ENCODE measurements at places on chromosomes 4 and X.
A peak's percentile ranks its signal among the peaks of the same experiment; 100 is the strongest.

DNA sequence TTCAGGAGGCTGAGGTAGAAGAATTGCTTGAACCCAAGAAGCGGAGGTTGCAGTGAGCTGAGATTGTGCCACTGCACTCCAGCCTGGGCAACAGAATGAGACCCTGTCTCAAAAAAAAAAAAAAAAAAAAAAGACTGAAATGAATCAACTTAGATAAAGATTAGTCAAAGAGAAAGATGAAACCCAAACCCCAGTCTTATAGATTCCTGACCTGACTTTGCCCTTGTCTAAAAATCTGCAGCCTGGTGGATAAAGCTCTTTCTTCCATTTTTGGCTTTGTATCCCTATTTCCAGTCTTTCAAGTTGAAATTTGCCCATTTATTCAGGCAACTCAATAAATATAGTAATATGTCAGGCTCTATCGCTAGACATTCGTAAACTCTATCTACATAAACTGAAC is 39.3 kb upstream of the SPINK2 start:
- no peak for DNase-seq

DNA sequence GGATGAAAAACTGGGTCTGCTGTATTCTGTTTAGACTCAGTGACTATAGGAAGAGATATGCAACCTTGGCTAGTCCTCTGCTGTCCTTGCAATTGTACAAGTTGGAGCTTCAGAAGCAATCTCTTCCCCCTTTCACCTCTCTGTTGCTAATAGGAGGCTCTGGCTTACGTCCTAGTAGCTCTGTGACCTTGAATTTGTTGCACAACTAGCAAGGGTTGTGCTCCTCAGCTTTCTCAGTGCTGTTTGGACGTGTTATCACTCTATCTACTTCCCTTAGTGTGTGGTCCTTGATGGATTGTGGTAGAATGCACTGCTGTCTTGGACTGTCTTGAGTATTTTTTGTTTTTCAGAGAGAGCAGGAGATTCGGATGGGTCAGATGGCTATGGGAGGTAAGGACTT is 3.4 kb upstream of the ITGB1BP2 start:
- DNase-seq, result no peak

DNA sequence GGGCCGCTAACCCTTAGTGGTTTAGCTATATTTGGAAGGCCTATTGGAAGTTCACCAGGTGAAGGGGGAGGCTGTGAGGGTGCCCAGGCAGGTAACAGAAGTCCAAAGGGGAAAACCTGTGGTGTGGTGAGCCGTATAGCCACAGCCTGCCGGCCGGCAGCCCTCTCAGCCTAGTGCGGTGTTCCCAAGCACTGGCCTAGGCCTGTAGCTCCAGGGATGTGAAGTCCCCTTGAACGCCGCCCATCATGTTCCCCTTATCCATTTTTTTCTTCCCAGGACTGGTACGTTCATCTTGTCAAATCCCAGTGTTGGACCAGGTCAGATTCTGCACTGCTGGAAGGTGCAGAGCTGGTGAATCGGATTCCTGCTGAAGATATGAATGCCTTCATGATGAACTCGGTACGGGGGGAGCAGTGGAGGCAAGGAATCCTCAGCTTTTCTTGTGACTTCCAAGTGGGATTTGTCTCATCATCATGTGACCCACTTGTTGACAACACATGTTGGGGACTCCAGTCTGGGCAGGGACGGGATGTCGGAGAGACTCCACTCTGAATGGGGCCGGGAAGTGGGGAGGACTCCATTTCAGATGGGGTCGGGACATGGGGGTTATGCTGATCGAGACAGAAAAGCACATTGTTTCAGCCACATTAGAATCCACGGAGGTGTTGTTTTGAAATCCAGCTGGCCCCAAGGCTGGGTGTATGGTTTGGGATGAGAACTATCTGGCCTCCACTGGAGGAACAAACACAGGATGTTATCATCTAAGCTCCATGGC is 39.2 kb upstream of the MSANTD1 start:
- no peak for DNase-seq

DNA sequence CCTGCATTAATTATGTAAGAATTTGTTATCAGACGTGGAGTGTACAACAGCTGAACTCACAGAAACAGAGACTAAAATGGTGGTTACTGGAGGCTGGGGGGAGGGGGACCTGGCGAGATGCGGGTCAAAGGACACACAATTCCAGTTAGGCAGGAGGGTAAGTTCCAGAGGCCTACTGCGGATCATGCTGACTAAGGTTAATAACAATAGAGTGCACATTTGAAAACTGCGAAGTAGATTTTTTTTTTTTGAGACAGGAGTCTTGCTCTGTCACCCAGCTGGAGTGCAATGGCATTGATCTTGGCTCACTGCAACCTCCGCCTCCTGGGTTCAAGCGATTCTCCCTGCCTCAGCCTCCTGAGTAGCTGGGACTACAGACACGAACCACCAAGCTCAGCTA is 7.6 kb downstream of the AGA start:
- no peak for DNase-seq

DNA sequence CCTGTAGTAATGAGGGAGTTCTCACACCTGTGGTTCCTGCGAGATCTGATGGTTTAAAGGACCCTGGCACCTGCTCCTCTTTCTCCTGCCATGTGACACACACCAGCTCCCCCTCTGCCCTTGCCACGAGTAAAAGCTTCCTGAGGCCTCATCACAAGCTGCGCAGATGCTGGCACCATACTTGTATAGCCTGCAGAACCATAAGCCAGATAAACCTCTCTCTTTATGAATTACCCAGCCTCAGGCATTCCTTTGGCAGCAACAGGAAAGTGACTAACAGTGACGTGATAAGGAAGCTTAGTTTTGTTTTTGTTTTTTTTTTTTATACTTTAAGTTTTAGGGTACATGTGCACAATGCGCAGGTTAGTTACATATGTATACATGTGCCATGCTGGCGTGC is 130.9 kb downstream of the AFAP1 start:
- DNase-seq, result no peak

DNA sequence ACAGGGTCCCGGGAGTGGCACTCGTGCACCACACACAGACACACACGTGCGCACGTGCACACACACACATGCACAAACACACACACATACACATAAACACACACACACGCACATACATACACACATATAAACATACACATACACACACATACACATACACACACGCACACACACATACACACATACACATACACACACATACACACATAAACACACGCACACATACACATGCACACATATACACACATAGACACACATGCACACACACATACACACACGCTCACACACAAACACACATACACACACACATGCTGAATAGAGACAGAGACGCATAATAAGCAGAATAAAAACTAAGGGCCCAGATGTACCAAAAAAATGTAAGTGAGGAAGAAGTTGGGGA is 332.2 kb upstream of the CXorf51B start:
- no peak for DNase-seq

DNA sequence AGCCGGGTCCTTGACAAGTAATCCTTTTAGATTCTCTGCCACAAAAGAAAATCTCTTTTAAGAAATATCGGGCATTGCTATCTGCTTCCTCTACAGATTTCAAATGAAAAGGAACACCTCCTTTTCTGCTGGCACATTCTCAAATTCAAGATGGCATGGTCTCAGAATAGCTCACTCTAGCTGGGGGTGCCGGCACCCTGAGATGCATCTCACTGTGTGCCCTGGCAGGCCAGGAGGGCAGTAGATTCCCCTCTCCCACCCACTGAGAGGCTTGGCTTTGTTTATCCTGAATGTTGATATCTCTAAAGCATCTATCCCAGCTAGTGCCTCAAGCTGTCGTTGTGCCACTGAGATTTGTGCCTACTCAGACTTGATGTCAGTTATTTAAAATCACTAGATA is 319.5 kb downstream of the ARHGAP10 start:
- no peak for DNase-seq

DNA sequence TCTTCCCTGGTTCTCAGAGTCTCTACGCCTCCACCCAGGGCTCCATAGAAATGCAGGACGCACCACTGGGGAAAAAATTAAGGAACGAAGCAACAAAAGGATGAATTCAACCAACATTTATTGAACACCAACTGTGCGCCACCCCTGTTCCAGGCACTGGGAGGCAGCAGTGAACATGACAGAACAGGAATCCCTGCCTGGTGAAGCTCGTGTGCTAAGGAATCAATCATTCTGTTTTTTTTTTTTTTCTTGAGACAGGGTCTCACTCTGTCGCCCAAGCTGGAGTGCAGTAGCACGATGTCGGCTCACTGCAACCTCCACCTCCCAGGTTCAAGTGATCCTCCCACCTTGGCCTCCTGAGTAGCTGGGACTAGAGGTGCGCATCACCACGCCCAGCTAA is 1.9 kb upstream of the FTSJ1 start:
- no peak for DNase-seq

DNA sequence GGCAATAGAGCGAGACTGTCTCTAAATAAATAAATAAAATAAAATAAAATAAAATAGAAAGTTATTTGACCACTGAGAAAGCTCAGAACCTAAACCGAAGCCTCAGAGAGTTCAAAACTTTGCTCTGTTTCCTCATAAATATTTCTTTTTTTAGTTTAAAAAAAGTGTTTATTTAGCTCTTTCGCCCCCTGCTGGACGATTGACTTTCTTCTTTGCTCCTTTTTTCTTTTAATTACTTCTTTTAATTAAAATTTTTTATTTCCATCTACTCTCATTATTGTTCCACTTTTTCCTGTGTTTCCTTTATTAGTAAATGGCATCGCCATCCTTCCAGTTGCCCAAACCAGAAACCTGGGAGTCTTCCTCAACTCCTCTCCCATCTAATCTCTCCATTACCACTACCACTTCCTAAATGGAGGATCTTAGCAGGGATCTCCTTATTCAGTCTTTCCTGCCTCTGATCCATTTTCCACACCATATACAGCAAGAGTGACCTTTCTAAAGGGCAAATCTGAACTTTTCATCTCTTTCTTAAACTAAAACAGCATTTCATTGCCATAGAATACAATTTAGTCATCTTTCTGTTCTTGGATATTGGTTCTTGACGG is 728 bp upstream of the IL13RA2 start:
- no peak for DNase-seq

GRCh38 chr4:86376850-86377249 is 17.0 kb upstream of the MAPK10 start:
- peak; percentile 57 for DNase-seq

DNA sequence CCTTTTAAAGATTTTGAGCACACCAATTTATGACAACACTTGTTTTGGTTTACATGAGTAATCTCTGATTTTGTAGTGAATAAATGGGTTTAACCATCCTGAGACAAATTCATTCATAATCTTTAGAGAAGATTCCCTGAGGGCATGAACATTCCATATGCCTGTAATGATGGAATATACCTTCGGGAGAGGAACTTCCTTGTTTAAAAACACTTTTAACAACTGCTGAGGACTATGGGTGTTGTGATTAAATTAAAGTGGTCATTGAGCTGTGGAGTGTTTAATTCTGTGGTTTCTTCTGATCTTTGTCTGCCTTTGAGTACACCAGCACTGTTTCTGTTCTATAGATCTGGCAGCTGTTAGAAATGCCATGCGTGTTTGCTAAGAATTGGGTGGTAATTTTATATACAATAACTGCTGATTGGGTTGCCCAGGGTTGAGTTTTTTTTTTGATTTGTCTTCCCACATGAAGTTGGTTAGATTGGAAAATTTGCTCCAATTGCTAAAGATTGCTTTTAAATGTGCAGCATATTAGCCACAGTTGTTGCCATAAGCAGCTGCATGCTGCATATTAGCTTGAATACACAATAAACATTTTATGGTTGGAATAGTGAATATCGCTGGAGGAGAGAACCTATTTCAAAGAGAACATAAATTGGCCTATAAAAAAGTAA is 86.8 kb downstream of the DCLK2 start:
- no peak for DNase-seq

- no peak for DNase-seq
Measured at GRCh38 chrX:139052461-139052860, 340.9 kb upstream of the FGF13 start.

- DNase-seq, result no peak
Measured at GRCh38 chr4:1996866-1997611, 11.7 kb downstream of the NELFA start.

DNA sequence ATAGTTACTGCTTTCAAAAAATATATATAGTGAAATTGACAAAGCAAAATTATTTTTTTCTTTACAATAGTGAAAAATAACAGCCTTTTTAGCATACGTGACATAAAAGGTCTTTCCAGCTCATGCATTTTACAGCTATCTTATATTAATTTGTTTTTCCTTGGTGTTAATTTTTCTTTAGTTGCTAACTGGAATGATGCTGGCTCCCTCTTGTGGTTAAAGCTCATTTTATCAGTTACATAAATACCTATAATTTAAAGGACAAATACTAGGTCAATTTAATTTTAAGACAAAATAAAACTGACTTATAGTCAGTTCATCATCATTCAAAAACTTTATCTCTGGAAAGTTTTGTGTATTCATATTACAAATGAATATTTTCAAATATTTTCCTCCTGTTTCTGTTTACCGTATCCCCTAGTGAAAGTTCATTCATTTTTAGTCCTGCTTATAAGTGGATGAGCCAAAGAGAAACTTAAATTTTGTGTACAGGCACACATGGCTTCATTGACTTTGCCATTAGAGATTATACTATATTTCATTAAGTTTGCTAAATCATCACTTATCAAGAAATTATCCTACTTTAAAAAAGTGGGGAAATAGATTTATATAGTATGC is 9.9 kb upstream of the ANAPC4 start:
- peak; percentile 74 for DNase-seq

DNA sequence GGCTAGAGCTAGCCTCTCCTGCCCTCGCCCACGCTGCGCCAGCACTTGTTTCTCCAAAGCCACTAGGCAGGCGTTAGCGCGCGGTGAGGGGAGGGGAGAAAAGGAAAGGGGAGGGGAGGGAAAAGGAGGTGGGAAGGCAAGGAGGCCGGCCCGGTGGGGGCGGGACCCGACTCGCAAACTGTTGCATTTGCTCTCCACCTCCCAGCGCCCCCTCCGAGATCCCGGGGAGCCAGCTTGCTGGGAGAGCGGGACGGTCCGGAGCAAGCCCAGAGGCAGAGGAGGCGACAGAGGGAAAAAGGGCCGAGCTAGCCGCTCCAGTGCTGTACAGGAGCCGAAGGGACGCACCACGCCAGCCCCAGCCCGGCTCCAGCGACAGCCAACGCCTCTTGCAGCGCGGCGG is at the start of gene AR:
Gene AR (plus strand): TSS at position 204 of the 400 bp plus-strand sequence. CDS start 1,126 bp downstream, outside the sequence.
- DNase-seq, result peak; percentile 82

- DNase-seq, result no peak
Measured at GRCh38 chr4:68874507-68874906, 58.7 kb downstream of the UGT2B10 start.

GRCh38 chr4:17521595-17521994 is 6.6 kb downstream of the CLRN2 start:
- no peak for DNase-seq

DNA sequence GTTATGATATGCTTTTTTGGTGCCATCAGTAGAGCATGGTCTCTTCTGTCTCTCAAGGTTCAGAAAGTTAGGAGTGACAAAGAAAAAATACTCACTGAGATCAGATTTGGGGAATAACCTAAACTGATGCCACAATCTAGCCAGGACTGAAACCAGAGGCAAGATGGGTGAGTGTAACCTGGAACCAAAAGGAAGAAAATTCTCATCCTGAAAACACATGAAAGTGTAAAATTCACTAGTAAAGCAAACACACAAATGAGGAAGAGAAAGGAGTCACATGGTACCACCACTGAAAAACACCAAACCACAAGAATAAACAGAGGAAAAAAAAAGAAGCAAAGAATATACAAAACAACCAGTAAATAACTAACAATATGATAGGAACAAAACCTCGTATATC is 96.4 kb downstream of the ANXA10 start:
- DNase-seq, result no peak

All from eye (tissue), 1 donor.